Central memory CD8-positive, alpha-beta T cell (primary cell): ENCODE measurements at places on chromosomes 7 and 10.

- no peak for DNase-seq
Observed at GRCh38 chr7:69775231-69775771, 177.0 kb downstream of the AUTS2 start.

DNA sequence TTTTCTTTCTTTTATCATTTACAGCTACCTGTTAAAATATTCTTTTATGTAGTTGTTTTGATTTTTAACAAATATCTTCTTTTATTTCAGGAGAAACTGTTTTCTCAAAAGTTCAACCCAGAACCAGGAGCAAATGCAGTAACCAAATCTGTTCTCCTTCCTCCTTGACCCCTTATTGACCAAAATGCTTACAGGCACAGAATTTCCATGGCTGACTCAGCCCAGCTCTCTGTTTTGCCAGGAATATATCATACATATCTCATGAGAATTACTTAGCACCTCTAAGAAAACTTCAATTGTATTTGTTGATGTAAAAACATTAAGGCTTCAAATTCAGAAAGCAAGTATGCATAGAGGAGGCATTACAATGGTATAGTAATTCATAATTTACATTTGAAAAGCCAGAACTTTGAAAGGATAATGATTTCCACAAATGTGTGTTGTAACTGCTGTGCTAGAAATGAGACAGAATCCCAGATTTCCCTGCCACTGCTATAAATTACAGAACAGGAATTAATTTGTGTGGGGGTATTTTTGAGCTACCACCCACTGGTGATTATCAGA, 2.2 kb downstream of the GSAP start:
- DNase-seq: no peak

DNA sequence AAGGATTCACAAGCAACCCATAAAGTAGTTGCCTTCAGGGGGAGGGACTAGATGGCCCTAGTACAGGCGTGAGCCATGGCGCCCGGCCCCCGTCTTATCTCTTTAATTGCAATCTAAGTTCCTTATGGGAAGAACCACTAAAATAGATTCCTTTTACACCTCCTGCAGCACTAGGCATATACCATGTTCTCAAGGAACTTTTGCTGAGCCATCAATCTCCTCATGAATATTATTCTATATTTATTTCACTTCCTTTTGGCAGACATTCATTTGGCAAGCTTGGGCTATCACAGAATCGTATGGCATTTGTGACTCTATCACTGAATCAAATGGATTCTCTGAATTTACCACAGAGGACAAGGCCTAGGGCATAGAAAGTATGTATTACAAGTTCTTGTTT, 14.8 kb upstream of the DNAJC12 start:
- no peak for DNase-seq

- no peak for DNase-seq
Observed at GRCh38 chr7:74355091-74355490, 65.9 kb downstream of the CLIP2 start.

GRCh38 chr10:87764072-87764934, 53.7 kb downstream of the ATAD1 start:
- DNase-seq: no peak

DNA sequence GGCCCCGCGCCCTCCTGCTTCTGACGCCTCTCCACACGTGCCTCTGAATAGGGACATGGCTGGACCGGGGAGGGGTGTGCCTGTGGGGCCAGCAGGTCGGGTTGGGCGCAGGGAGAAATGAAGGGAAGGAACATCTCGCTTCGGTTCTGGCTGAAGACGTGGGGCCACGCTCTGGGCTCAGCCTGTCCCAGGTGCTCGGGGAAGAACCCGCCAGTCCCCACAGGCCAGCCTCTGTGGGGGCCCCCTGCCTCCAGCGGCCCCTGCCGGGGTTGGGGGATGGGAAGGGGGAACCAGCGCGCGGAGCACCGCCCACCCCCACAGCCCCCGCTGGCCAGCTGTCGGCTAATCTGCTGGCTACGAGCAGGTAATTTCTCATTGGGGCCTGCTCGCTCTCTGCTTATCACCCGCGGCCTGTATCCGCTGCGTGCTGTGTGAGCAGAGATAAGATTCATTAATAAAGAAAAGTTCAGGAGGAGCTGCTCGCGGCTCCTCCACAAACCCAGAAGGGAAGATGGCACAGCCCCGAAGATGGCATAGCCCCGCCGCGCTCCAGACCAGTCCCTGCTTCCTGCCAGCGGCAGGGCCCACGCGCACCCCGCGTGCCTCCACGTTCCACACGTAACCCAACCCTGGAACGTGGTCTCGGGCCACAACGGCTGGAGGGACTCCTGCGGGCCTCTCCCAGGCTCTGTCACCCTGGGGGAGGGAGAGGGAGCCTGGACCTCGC, 186.2 kb downstream of the ELFN1 start:
- no peak for DNase-seq

- no peak for DNase-seq
Observed at GRCh38 chr10:133257489-133258065, 19.1 kb downstream of the ADAM8 start.

- no peak for DNase-seq
Observed at GRCh38 chr7:129799350-129799955, 153.3 kb downstream of the UBE2H start.
